GM10248 (cell line): ENCODE measurements at places on chromosomes 5 and 9.

DNA sequence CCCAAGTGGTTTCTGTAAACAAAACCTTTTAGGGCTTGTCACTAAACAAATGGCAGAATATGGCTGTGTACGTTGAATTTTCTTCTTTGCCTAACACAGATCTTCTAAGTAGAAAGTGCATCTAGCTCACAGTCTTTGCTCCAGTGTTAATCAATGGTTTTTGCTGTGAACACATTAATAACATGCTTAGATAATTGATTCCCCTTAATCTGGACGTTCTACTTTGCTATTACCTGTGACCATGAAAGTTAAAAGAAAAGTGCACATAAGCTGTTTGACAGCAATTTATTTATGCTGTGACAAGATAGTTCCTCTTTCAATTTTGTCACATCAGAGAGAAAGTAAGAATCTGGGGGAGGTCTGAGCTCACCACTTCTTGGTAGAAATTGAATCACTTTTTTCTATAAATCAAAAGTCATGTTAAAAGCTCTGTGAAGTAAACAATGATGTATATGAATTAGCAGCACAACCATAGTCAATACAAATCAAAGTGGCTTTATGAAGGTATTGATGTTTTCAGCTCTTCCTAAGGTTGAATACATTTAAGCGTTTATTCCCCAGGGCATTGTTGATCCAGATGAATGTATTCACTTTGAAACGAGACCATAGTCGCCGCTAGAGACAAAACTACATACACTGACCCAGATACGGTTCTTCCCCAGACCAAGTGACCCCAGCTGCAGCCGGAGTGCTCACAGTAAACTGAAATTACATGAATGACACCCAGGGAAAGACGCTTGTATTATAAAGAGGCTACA is 174.6 kb upstream of the ZNF608 start:
- DNase-seq = peak; percentile 52

DNA sequence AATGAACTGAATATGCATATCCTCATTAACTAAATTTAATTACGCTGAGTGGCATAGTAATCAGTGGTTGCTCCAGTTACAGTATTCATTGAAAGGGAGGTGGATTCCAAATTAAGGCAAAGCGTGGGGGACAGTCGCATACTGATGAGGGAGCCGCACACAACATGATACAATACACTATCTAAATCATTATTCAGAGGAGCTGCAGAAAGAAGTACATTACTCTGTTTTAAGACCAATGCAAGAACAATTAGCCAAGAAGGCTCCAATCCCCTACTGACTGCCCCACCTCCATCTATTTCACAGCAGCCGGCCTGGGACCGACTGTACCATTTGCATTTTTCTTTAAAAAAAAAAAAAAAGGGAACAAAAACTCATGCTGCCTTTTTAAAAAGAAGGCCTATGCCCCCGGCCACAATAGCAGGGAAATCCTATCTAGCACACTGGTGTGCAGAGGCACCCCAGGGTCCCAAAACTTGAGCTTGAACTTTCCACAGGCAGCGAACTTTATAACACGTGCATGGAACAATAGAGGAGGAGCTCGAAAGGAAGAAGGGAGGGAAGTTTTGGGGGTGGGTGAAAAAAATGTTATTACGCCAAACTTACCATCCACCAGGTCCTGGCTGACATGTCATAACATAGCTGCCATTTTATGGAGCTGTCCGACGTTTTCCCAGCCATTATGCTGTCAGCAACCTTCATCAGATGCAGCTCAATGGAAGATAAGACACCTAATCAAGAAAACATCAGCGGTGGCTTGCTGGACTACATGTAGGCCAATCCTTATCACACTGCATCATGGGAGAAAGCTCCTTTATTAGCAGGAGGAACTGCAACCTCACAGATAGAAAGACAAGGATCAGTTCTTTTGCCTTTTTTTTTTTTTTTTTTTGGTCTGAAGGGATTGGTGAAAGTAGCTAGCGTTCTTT is 161.6 kb downstream of the ZDHHC21 start:
- DNase-seq = no peak

DNA sequence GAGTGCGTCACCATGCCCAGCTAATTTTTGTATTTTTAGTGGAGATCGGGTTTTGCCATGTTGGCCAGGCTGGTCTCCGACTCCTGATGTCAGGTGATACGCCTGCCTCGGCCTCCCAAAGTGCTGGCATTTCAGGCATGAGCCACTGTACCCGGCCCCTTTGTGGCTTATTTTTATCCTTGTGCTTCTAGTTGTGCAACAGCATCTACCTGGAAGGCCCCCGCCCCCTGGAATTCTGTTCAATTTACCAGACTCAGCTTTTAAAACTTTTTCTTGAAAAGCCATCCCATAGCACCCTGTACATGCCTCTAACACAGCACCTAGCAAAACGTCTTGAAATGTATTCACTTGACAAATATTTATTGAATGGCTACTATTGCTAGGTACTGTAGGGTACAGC is 9.7 kb upstream of the GPBP1 start:
- no peak for DNase-seq

GRCh38 chr9:34396276-34397214 is 19.8 kb upstream of the MYORG start:
- no peak for DNase-seq

- DNase-seq = no peak
Measured at GRCh38 chr5:106454651-106455415, 1215.9 kb downstream of the EFNA5 start.

DNA sequence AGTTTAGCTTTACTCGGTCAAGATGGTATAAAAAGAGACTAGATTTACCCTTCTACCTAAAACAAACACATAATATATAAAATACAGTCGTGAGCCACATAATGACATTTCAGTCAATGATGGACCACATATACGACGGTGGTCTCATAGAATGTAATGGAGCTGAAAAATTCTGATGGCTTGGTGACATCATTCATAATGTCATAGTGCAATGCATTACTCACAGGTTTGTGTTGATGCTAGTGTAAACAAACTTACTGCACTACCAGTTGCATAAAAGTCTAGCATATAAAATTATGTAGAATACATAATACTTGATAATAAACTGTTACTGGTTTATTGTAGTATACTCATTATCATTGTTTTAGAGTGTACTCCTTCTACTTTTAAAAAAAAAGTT is 115.9 kb upstream of the GDNF start:
- DNase-seq = no peak

GRCh38 chr9:133121198-133121914 is at the start of gene RALGDS:
TSS of gene RALGDS (minus strand) at chr9:133121240. CDS start at chr9:133121154, 86 bp downstream.
- DNase-seq = peak; percentile 97

- no peak for DNase-seq
Measured at GRCh38 chr9:102519423-102519822, 475.7 kb upstream of the CYLC2 start.

- DNase-seq = no peak
Measured at GRCh38 chr5:75886706-75887105, 169.5 kb upstream of the POC5 start.
